ENCODE measurements at places on chromosomes 13 and 19.

- no peak for DNase-seq
Observed at GRCh38 chr19:53388904-53389303, 6.0 kb upstream of the ZNF765 start.

DNA sequence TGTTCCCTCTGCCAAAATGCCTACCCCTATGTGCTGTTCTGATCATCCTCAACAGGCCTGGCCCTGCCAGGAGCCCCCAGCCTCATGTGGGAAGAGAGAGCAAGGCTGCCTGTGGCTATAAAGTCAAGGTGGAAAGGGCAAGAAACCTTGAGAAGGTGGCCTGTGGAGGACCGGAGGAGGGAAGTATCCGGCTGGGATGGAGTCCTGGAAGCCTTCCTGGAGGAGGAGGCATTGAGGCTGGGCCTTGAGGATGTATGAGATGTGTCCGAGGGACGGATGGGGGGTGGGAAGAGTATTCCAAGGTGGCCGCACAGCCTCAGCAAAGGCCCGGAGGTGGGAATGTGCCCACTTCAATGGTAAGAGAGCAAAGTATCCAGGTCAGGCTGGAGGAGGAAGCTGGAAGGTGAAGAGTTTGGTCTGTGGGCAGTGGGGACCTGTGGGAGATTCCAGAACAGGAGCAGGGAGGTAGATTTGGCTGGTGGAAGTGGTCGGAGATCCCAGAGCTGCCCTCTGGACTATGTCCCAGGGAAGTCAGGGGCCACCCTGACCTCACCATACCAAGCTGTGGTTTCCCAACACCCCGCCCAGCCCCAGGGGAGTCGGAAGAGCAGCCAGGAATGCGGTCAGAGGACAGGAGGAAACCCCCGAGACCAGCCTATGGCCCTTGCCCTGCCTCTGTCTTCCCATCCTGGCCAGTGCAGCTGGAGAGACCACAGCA, 3.0 kb upstream of the PLIN4 start:
- DNase-seq = no peak

DNA sequence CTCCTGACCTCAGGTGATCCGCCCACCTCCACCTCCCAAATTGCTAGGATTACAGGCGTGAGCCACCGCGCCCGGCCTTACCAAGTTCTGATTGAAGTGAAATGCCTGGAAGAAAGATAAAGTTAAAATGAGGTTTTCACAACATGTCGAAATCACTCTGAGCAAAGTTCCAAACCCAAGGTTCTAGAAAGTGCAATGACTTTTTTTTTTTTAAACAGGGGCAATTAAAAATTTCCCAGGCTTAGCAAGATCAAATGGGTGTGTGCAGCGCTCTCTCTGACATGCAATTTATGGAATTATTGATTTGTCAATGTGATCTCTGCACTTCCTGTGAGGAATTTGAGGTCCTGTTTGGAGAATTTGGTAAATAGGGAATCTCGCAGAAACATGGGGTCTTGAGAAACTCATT, 12.8 kb upstream of the MAP2K2 start:
- DNase-seq = no peak

DNA sequence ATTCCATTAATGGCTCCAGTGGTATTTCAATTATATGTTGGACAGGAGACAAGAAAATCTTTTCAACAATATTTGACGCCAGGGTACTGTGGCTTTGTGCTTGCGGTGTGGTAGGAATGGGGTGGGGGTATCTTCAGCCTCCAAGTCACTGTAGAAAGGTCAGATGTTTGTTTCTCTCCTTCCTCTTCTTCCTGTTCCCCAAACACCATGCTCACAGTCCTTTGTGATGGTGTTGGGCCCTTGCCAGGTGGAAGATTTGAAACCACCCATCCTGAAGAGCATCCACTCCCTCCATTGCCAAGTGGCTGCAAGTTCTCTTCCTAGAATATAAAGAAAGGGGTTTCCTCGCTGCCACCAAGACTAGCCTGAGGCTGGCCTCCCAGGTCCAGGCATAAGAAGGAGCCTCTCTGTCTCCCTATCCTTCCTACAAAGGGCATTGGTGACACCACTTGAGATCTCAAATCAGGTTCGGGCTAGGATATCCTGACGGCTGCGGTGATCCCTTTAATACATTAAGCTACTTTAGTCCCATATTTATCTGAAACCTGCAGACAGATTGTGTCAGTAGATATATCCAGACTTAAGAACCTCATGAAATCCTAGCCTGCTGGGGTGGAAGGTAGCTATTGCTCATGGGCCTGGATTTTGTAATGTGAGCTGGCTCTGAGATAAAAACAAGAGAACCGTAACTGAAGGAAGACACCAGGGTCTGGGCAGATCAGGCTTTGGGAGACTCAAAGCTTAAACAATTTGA, 64.3 kb upstream of the SIAH3 start:
- DNase-seq = no peak

GRCh38 chr13:46909042-46909441, 12.2 kb upstream of the HTR2A start:
- no peak for DNase-seq

- no peak for DNase-seq
Observed at GRCh38 chr13:51977625-51978024, 33.6 kb downstream of the ATP7B start.

DNA sequence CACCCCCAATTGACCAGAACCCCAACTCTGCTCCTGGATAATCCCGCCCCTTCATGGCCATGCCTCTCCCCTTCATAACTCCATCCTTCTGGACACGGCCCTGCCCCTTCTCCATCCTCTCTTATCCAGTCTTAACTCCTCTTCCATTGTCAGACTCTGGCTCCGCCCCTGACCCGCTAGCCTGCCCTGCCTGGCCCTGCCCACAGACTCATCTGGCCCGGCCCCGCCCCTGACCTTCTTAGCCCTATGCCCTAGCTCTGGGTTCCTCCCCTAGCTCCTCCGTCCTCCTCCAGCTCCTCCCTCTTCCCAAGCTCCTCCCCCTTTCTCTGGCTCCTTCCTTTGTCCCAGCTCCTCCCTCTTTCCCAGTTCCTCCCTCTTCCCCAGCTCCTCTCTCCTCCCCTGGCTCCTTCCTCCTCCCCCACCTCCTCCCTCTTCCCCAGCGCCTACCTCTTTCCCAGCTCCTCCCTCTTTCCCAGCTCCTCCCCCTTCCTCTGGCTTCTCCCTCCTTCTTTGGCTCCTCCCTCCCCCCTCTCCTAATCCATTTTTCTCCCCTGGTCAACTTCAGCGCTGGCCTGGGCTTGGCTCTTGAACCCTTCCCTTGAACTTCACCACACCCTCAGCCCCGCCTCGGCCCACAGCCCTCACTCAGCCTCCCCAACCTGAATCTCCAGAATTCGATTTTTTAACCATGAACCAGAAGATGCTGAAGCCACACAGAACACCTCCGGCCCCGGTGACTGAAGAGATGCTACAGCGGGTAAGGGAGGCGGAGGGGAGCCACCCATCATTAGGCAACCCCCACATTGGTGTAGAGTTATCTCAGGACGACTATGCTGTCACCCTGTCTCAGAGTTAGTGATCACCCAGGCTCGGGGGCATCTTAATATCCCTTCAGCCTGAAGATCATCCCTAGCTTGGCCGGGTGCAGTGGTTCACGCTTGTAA, 9.2 kb upstream of the ZNF358 start:
- DNase-seq = no peak

- DNase-seq = no peak
Observed at GRCh38 chr13:98997738-98998641, 20.1 kb upstream of the DOCK9 start.

GRCh38 chr13:44425041-44425814, 51.6 kb downstream of the SERP2 start:
- DNase-seq = no peak

DNA sequence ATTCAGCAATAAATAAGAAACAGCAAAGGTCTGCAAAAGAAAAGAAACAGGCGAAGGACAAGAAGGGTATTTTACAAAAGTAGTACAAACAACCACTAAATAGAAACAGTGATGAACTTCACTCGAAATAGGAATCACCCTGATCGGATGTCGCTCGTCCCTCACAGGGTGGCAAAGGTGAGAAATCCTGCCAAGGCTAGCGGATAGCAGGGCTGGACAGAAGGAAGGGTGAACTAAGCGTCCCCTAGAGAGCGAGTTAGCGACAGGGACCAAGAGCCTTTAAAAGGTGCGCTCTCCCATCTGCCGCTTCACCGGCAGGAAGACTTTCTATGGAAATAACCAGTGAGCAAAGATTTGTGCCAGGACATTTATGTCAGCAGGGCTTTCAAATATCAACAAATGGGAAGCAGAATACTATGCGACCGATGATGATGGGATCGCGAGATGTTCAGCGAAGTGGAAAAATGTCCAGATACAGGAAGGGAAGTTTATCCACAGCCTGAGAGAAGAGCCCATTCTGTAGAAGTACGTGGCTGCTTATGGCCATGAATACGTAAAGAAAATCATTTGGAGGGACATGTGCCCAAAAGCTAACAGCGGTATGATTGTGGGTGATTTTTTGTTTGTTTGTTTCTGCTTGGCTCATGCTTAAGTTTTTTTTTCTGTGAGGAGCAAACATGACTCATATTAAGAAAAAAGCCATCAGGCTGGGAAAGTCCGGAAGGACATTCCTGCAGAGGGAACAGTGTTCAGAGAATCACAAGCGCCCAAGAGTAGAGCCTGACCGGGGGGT, 18.9 kb downstream of the ELAVL1 start:
- DNase-seq = no peak

DNA sequence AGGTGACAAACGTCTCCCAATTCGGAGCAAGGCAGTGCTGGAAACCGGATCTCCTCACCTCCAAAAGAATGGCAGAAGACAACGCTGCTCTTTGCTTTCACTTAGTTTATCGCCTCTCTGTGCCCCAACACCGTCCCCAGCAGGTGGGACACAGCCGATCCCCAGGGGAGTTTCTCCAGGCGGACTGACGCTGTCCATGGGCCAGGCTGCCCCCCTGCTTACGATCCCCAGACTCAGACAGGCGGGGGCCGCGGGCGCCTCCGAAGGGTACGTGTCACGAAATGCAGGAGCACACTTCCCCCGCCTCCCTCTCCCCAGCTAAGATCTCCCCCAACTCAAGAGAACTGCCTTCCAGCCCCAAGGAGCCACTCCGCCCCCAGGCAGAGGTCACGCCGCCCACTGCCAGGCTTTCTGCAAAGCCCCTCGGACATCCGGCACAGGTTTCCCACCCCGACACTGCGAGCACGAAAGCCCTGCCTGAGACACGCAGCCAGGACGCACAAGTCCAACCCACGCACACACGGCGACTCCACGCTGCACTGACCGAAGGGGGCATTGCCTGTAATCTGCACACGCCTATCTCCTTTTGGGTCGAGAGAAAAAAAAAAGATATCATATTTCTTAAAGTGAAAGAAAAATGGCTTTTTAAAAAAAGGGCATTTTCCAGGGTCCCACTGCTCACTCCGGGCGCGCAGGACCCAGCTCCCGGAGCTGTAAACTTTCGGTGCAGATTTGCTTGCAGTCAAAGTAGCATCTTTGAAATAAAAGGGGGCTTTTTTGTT, 2.0 kb downstream of the SPRY2 start:
- DNase-seq = no peak

- DNase-seq = no peak
Observed at GRCh38 chr19:31543456-31543855, 194.2 kb upstream of the TSHZ3 start.

DNA sequence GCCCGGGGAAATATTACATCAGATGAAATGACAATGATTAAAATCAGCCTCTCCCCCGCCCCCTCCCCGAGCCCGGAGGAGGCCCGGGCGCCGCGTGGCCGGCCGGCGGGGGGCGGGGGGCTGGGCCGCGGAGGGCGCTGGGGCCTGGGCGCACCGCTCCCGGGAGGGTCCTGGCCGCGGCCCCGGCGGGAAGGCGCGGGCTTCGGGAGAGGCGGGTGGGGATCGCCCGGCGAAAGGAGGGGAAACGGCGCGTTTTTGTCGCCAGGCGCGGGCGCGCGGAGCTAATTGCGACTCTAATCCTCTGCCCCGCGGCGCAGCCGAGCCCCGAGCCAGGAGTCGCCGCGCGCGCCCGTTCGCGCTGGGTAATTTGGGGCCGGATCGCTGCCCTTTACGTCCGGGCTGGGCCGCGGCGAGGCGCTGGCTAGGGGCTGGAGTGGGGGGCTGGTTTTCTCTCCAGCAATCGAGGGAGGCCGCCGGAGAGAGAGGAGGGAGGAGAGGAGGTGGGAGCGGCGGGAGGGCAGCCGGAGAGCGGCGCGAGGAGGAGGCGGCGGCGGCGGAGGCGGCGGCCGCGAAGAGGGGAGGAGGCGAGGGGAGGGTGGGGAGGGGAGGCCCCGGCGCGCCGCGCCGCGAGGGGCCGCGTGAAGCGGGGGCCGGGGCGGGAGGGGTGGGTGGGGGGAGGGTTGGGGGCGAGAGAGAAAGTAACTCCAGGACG, at the start of gene KCTD15:
KCTD15 (plus strand) TSS at position 707 of the 712 bp plus-strand sequence. CDS start 3,585 bp downstream, outside the sequence.
- peak; percentile 35 for DNase-seq

GRCh38 chr19:58474997-58475713, 997 bp upstream of the ZNF446 start:
- DNase-seq = no peak

- no peak for DNase-seq
Observed at GRCh38 chr19:18792661-18793060, 1.6 kb upstream of the COMP start.

DNA sequence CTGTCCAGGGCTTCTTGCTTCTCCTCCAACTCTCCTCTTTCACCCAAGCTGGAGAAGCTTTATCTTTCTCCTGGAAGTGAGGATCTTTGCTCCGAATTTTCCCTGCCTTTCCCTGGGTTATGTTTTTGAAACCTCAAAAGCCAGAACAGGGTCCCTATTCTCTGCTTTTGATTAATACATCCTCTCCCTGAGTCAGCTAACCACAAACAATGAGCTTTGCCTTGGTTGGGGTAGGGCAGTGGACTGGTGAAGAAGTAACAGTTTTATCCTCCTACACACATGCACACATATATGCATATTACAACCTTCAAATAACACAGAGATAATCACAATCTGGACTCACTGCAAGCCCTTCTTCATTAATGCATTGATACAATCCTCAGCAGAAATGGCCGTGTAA, 44.6 kb downstream of the DLEU7 start:
- DNase-seq = no peak

- DNase-seq = no peak
Observed at GRCh38 chr13:20363603-20364002, 131.5 kb upstream of the GJB6 start.

- no peak for DNase-seq
Observed at GRCh38 chr13:26820871-26821270, 60.3 kb upstream of the GPR12 start.

- no peak for DNase-seq
Observed at GRCh38 chr19:38464421-38465082, 31.1 kb downstream of the RYR1 start.

DNA sequence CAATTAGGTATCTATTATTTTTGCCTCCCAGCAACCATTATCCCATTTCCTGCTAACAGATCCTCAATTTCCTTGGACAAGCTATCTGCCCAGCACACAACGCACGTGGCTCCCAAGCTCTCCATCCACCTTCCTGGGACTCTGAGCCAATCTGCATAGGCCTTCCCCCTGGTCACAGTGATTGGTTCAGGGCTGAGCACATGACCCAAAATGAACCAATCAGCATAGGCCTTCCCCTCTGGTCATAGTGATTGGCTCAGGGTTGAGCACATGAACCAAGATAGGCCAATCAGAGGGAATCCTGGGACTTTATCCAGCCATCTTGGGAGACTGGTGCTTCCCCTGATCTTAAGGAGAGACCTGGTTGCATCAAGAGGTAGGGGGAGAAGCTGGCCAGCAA, 5.8 kb downstream of the CPAMD8 start:
- no peak for DNase-seq

All from activated CD4-positive, alpha-beta T cell treated with anti-CD3 and anti-CD28 coated beads for 4 hours (primary cell).